ENCODE measurements at places on chromosomes 4 and X. TPM values are rescaled to one million over a fixed set of nuclear protein-coding genes. Genes with fewer than 3 reads are reported as not detected.

GRCh38 chr4:61984260-61984909 is 784.3 kb downstream of the ADGRL3 start:
- DNase-seq = no peak

DNA sequence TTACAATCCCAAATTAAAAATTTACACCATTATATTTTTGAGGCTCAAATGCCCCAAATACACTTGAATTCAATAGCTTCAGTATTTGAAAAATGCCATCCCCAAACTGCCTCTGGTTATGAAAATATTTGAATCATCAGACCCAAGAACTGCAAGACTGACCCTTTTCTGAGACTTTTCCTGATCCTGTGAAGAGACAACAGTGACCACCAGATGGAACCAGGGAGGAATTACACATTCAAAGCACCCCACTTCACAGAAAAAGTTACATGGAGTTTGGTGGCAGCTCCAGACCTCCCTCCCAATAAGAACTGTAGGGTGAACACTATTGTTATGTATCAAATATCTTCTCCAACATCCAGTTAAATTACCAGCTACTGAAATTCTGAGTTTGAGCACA is 44.0 kb upstream of the SCD5 start:
- DNase-seq = no peak

DNA sequence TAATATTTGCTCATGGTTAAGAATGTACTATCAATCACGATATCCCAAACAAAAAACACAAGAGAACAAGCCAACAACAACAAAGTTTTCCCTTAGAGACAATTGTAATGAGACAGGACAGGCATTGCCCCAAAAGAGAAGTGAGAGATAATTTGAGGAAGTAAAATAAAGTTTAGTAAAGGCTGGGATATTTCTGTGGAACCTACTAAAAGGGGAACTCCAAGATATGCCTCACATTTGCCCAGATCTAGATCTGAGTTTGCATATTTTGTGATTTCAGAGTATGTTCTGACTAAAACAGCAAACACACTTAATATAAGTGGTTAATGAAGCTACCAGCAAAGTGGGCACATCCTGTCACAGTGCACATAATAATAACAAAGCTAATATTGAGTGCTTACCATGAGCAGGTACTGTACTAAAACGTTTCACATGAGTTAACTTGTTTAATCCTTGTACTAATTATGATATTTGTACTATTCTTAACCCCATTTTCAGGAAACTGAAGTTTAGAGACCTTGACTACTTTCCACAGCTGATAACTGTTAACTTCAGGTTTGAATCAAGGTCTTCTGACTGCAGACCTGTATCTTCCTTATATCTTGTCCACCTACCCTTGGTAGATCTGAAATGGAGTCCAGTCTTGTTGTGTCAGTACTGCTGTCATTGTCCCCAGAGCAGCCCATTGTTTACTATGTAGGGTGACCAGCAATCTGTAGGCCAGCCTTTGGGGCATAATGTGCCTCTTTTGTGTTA is 26.0 kb upstream of the BMP2K start:
- DNase-seq = no peak

GRCh38 chrX:129754056-129755024 is 15.6 kb downstream of the XPNPEP2 start:
- no peak for DNase-seq

DNA sequence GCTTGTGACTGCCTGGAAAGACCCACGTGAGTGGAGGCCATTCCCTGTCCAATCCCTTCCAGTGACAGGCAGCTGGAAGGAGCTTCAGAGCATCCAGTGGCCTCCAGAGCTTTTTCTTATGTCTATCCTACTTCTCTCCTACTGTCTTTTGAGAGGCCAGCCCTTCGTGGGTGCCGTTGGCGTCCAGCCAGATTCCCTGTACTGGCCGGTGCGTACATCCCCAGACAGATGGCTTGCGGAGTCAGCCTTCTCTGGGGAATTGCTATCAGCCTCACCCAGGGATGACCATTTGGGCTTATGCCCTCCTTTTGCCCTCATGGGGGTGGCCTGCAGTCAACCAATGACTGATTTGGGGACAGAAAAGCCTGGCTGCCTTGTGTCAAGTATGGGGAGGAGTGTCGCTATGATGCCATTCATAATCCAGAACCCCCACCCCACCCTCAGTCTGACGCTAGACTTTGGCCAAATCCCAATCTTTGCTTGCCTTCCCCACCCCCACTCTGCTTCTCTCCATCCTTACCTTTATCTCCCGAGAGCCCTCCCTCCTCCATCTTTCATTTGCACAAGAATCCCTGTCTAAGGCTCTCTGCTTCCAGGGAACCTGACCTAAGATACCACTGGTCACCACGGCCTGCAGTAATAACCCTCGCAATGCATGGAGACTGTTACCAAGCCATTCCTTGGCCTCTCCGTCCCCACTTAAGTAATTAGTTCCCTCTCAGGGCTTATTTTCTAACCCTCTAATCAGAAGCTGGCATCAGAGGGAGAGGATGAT is 150.3 kb upstream of the BCOR start:
- DNase-seq = no peak

JCHAIN gene
- 1.6 TPM for polyA plus RNA-seq

DNA sequence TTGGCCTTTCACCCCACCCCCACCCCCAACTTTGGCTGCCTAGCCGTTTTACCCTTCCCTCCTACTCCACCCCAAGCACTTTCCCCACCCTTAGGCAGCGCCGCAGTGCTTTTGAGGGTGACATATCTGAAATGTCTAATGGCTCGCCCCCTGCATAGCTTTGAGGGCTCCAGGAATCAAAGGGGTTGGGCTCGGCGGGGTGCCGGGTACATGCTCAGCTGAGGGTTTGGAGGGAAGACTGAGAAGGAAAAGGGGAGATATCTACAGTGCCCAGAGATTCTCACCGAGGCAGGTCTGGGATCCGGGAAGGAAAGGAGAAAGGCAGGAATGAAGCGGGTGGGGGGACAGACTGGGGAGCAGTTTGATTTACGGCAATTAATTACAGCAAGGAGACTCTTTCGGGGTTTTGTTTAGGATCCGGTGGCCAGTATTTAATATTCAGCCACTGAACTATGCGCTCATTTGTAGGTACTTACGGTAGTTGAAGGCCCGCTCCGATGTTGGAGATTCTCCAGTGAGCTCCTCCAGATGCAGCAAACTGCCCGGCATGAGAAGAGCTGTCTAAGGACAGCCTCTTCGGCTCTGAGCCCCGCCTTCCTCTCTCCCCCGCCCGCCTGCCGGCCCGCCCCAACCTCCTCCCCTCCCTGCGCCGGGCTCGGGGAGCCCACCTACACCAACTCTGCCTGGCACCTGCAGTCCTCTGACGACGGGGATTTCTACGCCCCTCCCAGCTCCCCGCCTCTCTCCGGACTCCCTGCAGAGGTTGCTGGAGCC is at the start of gene IGSF1:
TSS of gene IGSF1 (minus strand) at position 569 of the 774 bp plus-strand sequence. CDS start 2,632 bp downstream, outside the sequence.
- peak; percentile 36 for DNase-seq

- no peak for DNase-seq
These were observed 55.5 kb downstream of the SPANXN4 start for GRCh38 chrX:143081231-143081630.

DNA sequence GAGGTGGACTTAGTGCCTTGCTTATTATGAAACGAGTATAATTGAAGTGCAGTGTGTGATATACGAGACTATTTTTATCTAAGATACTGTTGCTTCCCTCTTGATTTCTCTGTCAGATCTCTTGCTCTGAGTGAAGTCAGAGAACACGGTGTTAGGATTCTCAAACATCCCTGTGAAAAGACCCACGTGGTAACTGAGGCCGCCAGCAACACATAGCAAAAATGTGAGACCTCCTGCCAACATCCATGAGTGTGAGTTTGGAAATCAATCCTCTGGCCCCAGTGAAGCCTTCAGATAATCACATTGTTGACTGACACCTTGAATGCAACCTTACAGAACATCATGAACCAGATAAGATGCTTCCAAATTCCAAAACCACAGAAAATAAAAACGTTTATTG is 954.4 kb downstream of the FAT4 start:
- DNase-seq = no peak

GRCh38 chrX:30302956-30303355 is 6.2 kb downstream of the NR0B1 start:
- DNase-seq = no peak

MAGEA6 gene
- not detected for polyA plus RNA-seq

DNA sequence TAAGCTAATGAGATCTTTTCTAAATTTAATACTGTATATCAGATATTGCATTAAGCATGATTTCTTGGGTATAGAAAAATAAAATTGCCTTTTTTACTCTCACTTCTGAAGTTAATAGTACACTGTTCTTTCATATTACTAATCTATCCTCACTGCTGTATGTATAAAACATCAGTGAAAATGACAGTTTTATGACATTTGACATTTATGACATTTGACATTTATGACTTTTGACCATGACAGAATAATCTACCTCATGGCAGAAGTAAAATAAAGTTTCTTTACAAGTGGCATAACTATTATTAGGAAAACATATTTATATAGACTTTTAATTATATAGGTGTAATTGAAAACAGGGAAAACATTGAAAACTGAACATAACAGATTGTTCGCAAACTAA is 13.3 kb downstream of the GRID2 start:
- DNase-seq = no peak

CHRNA9 gene
- 0.82 TPM for polyA plus RNA-seq

ATP1B4 gene
- polyA plus RNA-seq = not detected

RTL5 gene
- 23.0 TPM for polyA plus RNA-seq

DNA sequence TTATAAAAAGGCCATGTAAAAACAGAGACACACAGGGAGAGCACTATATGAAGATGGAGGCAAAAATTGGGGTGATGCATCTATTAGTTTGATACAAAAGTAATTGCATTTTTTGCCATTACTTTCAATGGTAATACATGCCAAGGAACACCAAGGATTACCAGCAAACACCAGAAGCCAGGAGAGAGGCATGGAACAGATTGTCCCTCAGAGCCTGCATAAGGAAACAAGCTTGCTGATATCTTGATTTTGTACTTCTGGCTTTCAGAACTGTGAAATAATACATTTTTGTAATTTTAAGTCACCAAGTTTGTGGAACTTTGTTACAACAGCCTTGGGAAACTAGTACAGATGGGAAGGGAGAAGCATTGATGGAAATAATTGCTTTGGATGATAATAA is 45.6 kb upstream of the BOD1L1 start:
- no peak for DNase-seq

GRCh38 chr4:3332498-3332897 is 39.7 kb downstream of the RGS12 start:
- DNase-seq = no peak

ZIC3 gene
- polyA plus RNA-seq = 0.04 TPM

EDA gene
- polyA plus RNA-seq = 5.8 TPM

DNA sequence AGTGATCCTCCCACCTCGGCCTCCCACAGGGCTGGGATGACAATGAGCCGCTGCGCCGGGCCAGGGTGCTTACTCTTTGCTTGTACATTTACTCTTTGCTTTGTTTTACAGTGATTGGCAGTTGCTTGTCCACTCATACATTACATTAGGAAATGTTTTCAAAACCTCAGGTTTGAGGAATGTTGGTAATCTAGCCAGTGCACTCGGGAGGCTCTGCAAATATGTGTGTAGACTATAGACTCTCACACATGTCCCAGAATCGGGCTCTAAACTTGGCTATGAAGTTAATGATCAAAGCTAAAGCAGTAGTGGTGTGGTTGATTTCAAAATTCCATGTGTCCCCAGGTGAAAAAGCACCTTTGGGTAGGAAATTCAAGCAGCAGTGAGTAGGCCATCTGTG is 20.5 kb downstream of the TRMT44 start:
- DNase-seq = no peak

- DNase-seq = no peak
These were observed 341.1 kb downstream of the GBA3 start for GRCh38 chr4:23033796-23034195.

- no peak for DNase-seq
These were observed 110.0 kb downstream of the SOWAHB start for GRCh38 chr4:76787898-76788297.

CABS1 gene
- polyA plus RNA-seq = 0.11 TPM

GRCh38 chr4:6873792-6874461 is 35.7 kb upstream of the TBC1D14 start:
- DNase-seq = no peak

MAGEA11 gene
- not detected for polyA plus RNA-seq

- DNase-seq = no peak
These were observed 33.5 kb upstream of the SCRG1 start for GRCh38 chr4:173432430-173432829.

MAMLD1 gene
- 5.9 TPM for polyA plus RNA-seq

ODAPH gene
- polyA plus RNA-seq = not detected

DNA sequence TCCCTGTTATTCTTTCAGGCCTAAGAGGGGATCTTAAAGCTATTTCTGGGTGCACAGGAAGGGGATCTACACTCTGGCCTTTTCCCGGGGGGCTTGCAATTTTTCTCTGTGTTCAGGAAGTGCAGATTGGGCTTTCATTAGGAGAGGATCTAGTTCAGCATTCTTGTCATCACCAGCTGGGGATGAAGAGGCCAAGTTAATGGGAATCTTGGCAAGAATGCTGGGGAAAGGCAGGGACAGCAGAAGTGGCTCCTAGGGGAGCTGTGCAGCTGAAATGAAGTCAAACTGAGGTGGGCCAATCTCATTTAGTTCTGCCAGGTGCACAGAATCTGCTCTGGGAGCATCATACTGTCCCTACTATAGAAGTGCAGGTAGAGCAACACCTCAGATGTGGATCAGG is 40.9 kb upstream of the ESX1 start:
- no peak for DNase-seq

Data from right renal cortex interstitium (tissue), 3 donors.